Activated T-cell treated with anti-CD3 and anti-CD28 coated beads, Interleukin-2, amount 50 U/mL, for 72 hours (primary cell): ENCODE measurements at places on chromosomes 1 and 21.

DNA sequence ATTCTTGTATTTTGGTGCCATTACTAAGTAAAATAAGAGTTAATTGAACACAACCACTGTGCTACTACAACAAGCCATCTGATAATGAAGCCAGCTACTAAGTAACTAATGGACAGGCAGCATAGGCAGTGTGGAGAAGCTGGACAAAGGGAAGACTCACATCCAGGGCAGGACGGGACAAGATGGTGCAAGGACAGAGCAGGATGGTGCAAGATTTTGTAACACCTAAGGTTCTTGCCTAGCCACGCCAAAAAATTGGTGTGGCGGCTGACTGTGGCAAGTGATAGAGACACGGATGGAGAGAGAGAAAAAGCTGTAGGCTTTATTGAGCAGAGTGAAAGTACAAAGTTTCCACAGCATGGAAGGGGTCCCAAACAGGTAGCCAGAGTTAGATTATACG lies 114.0 kb upstream of the VANGL1 start:
- no peak for DNase-seq

- DNase-seq, result no peak
Observed at GRCh38 chr1:225848030-225848955, 33.9 kb downstream of the TMEM63A start.

DNA sequence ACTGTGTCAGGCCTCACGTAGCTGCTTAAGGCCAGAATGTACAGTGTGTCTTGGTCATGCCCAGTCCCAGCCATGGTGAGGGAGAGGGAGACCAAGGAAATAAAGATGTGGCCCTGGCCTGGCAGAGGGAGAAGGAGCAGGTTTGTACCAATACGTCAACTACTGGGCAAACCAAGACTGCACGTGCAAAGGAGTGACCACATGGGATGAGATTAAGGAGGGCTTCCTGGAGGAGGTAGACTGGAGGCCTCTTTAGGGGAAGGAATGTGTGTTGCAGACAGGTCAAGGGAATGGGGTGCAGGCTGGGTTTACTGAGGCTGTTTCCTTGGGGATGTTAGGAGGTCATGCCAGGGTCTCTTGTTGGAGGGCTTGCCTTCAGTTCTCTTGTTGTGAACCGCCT lies 7.8 kb downstream of the PLOD1 start:
- no peak for DNase-seq

GRCh38 chr1:86226204-86226603 lies 69.6 kb upstream of the COL24A1 start:
- no peak for DNase-seq

GRCh38 chr1:31376375-31377134 lies 3.7 kb upstream of the FABP3 start:
- DNase-seq, result no peak

DNA sequence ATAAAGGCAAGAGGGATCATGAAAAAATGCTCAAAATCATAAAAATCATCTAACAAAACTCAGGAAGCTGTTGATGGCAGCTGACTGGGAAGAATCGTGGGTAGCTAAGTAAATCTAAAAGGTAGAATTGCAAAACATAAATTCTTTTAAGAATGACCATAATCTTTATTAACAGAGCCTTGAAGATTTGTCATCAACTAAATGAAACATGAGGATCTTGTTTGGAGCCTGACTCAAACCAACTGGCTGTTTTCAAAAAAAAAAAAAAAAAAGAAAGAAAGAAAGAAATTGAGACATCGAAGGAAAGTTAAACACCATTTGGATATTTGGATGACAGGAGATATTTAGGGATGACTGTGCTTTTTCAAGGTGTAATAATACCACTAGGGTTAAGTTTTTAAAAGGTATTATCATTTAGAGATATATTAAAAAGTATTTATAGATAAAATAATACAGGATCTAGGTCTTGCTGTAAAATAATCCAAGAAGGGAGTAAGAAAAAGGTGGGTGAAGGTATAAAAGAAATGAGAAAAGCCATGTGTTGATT lies 48.6 kb downstream of the CD34 start:
- DNase-seq, result no peak

DNA sequence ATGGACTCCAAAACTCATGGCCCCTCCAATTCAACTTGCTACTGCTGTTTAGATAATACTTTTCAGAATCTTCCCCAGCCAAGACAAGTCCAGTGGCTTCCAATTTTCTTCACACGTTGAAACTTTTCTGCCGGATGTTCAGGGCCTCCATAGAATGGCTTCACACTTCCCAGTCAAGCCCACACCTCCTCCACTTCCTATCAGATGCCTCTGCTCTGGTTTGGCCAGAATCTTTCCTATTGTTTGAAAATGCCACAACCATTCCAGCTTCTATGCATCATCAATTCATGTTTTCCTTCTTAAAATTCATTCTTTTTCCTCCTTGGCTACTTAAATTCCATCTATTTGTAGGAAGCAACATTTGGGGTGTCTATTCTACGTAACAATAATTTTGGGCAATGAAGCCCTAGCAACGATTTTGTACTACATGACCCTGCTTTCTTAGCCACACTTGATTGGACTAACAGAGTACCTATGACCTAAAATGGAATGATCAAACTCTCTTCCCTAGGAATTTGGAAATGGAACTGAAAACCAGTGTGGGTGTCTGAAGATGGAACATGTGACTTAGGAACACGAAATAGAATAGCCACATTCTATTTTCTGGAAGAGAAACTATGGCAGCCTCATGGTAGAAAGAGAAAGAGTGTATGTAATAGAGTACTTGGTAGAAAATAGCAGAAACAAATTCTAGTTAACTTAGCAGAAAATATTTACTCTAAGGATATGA lies 74.1 kb upstream of the CNIH3 start:
- no peak for DNase-seq

DNA sequence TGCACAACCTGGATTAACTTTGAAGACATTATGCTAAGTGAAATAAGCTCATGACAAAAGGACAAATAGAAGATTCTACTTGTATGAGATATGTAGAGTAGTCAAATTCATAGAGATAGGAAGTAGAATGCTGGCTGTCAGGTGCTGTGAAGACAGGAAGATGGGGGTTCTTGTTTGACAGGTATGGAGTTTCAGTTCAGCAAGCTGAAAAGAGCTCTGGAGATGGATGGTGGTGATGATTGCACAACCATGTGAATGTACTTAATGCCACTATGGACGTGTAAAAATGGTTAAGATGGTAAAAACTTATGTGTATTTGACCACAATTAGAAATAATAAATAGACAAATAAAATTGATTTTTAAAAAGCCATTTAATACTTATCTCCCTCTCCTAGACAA lies 169.8 kb upstream of the DUSP10 start:
- DNase-seq, result no peak

DNA sequence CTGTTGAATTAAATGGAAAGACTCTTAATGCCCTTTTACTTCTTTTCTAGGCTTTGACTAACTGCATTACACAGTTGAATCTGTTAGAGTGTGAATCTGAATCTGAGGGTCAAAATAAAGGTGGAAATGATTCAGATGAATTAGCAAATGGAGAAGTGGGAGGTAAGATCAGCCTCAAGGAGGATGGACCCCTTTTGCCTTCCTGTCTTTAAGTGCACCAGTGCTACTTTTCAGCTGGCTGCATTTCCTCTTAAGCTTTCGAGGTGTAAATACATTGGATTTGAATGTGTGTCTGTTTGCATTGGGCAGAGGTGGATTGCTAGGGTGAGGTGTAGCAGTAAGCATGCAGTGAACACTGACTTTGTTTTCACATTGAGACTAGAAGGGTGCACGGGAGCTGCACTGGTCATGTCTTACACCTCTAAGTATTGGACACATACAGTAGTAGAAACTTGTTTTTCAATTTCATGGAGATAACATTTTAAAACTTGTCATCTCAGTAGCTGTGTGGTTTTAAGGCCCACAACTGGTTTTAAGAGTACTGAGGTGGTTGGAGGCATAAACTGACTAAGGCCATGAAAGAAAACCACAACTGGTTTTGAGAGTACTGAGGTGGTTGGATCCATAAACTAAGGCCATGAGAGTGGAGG lies 35.4 kb downstream of the MIA3 start:
- DNase-seq, result peak; percentile 49

- no peak for DNase-seq
Observed at GRCh38 chr1:230674581-230674980, 32.3 kb downstream of the COG2 start.
